ENCODE measurements at places on chromosomes 2 and 18. TPM values are rescaled to one million over a fixed set of nuclear protein-coding genes. Genes with fewer than 3 reads are reported as not detected.

DSC2 gene
- total RNA-seq, result not detected

AFF3 gene
- 0.09 TPM for total RNA-seq

PSME4 gene
- total RNA-seq, result 70.0 TPM

MAP3K20 gene
- 11.4 TPM for total RNA-seq

LIMS4 gene
- total RNA-seq, result 0.77 TPM

LOXL3 gene
- total RNA-seq, result 0.76 TPM

MEIS1 gene
- not detected for total RNA-seq

GNAL gene
- total RNA-seq, result 0.52 TPM

HRH4 gene
- not detected for total RNA-seq

PXDN gene
- 2.0 TPM for total RNA-seq

PFN4 gene
- total RNA-seq, result not detected

PLB1 gene
- 0.67 TPM for total RNA-seq

CNTNAP5 gene
- not detected for total RNA-seq

VWC2L gene
- total RNA-seq, result not detected

KCNG3 gene
- not detected for total RNA-seq

PSMD1 gene
- total RNA-seq, result 89.1 TPM

IL1F10 gene
- total RNA-seq, result not detected

FAM161A gene
- total RNA-seq, result 4.8 TPM

GAL3ST2 gene
- total RNA-seq, result not detected

NETO1 gene
- total RNA-seq, result not detected

GDF7 gene
- not detected for total RNA-seq

SIX2 gene
- not detected for total RNA-seq

ECEL1 gene
- 0.21 TPM for total RNA-seq

ZDBF2 gene
- 9.4 TPM for total RNA-seq

RTP5 gene
- total RNA-seq, result not detected

GKN1 gene
- total RNA-seq, result not detected

CDH19 gene
- not detected for total RNA-seq

DRC1 gene
- not detected for total RNA-seq

FSHR gene
- total RNA-seq, result not detected

TLX2 gene
- total RNA-seq, result 0.82 TPM

SCN9A gene
- not detected for total RNA-seq

TMEM198 gene
- 2.8 TPM for total RNA-seq

DNER gene
- total RNA-seq, result not detected

HMSD gene
- 5.5 TPM for total RNA-seq

CAVIN2 gene
- total RNA-seq, result not detected

SERPINB3 gene
- total RNA-seq, result not detected

CCDC102B gene
- total RNA-seq, result 2.1 TPM

PLGLB2 gene
- 0.85 TPM for total RNA-seq

PROKR1 gene
- total RNA-seq, result not detected

CD302 gene
- 0.20 TPM for total RNA-seq

CLIP4 gene
- total RNA-seq, result 27.6 TPM
